ENCODE measurements at places on chromosomes 1 and 21.

DNA sequence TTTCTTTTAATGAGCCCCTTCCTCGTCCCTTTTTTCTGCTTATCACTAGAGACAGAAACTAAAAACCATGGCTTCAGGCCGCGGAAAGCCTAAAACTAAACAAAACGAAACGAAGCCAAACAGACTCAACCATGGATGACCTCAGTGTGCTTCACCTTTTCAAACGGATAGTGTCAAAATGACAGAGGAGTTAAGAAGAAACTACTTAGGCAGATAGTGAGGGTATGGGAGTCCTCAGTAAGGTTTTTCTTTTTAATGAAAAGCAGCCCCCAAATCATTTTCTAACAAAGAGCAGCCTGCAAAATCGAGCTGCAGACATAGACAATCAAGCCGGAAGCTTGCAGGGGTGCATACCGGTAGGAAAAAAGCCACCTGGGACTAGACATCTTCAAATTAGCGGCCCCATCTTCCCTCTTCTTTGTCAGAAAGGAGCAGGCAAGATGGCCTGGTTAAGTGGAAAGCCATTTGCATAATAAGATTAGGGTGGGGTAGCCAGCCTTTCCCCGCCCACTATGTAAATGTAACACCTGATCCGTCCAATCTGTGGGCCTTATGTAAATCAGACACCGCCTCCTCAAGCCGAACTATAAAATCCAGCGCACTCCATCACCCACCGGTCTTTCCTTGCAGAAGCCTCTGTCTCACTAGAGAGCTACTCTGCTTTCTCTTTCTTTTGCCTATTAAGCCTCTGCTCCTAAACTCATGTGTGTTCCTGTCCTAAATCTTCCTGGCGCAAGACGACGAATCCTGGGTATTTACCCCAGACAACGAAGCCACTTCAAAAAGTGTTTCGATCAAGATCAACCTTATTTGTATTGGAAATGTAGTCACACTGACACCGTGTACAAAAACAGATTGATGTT, 6.2 kb upstream of the ERO1B start:
- no peak for DNase-seq

- no peak for DNase-seq
These were observed 67.6 kb downstream of the MAB21L3 start for GRCh38 chr1:116178837-116179236.

GRCh38 chr1:198679535-198680173, 40.8 kb downstream of the PTPRC start:
- DNase-seq: no peak

DNA sequence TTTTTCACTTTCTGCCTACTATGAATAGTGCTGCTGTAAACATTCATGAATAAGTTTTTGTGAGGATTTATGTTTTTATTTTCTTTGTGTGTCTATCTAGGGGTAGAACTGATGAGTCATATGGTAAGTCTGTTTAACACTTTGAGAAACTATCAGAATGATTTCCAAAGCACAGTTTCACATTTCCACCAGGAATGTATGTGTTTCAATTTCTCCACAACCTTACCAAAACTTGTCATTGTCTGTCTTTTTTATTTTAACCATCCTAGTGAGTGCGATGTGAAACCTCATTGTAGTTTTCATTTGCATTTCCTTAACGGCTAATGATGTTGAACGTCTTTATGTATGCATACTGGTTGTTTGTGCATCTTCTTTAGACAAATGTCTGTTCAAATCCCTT, 23.5 kb downstream of the RNASEL start:
- no peak for DNase-seq

- no peak for DNase-seq
These were observed 140.8 kb downstream of the KAZN start for GRCh38 chr1:14739082-14739832.

DNA sequence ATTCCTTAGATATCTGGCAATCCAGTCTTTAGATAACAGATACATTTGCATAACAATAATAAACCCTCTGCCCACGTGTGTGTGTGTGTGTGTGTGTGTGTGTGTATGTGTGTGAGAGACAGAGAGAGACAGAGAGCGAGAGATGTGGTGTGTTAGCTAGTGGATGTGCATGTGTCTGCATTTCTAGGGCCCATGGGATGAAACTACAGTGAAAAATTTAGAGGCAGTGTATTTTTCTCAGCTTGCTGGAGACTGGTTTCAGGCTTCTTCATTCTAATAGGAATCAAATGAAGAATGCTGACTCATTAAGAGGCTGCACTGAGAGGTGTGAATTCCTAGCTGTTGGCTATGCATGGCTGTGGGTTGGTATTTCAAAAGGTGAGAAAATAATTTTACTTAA, 303.2 kb downstream of the LMX1A start:
- DNase-seq: peak; percentile 44

GRCh38 chr1:222956601-222957000, 141.8 kb downstream of the DISP1 start:
- no peak for DNase-seq

DNA sequence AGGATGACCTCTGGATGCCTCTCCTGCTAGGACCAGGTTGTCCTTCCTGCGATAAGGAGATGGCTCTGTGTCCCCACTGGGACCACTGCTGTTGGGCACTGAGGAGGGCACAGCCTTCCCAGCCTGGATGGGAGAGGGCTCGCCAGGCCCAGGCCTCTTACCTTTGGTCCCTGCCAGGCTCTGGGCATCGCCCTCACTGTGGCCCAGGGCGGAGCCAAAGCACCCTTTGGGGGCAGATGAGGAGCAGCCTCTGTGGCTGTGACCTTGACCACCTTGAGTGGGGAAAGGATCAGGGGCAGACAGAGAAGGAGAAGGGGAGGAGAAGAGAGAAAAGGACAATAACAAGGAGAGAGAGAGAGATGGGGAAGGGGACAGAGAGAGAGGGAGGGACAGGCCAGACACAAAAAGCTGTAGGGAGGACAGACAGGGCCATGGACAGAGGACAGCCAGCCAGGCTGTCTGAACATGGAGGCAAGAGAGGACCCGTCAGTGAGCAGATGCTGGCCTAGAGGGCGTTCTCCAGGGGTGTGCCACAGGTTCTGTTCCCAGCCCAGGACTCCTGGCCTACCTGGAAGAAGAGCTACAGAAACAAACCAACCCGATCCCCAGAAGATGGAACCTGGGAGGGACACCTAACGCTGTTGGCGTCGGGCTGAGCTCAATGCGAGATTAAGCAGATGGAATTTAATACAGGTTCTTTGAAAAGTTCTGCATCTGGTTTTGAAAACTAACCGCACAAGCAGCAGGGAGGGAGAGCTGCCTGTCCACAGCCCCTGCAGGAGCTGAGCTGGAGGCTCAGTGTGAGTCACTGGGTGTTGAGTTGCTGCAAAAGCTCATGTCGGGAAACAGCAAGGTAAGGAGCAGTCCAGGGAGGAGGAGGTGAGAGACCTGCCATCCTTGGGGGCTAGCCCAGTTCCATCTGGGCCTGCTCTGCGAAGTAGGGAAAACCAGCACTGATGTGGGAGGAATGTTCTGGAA, 262.1 kb downstream of the PTPRU start:
- DNase-seq: peak; percentile 35

Measured in astrocyte of the hippocampus (primary cell).